ENCODE measurements at places on chromosomes 12 and 14.

DNA sequence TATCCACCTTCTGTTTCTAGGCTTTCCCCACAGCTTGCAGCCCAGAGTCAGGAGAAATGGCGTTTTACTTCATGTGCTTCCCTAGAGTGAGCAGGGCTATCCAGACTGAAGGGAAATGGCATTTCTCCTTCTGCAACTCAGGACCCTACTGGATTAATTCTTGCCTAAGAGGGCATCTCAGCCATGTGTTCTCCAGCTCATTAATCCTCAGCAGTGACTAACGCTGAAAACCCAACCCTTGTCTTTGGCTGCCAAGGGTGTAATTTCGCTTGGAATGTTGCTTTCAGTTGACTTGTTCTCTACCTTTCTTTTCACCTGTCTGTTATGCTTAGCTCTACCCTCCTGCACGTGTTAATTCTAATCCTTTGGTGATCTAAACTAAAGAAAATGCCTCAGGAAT, 21.0 kb upstream of the EMP1 start:
- DNase-seq, result no peak

GRCh38 chr14:20002319-20002718, 356 bp downstream of the OR4Q2 start:
- DNase-seq, result peak; percentile 16

DNA sequence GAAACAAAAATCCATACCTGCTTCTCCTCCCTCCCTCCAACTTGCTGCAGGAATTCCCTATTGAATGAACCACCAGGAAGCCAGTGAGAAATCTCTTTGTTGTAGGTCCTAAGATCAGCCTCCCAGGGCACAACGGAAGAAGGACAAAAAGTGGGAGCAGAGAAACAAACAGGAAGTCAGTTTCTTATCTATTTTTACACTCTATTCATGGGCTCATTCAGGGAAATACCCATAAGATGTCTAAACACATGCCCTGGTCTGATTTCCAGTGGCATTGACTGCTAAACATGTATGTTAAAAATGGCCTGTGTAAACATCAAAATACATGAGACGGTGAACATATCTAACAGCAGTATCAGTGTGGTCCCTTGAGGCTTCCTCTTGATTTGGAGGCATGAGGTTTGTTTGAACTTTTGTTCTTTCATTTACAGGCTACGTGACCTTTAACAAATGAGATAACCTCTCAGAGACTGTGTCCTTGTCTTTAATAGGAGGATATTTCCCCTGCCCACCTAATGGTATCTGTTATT, 18.8 kb downstream of the GPR65 start:
- no peak for DNase-seq

GRCh38 chr12:5758347-5758746, 186.7 kb downstream of the ANO2 start:
- no peak for DNase-seq

Data from RKO (cell line).